ENCODE measurements at places on chromosomes 1 and 21.

GRCh38 chr1:20440785-20441200 is 45.2 kb downstream of the CAMK2N1 start:
- no peak for DNase-seq

- no peak for DNase-seq
Observed at GRCh38 chr1:55506740-55507577, 291.8 kb upstream of the USP24 start.

GRCh38 chr1:66291531-66291864 is 242.5 kb upstream of the SGIP1 start:
- DNase-seq, result no peak

- DNase-seq, result no peak
Observed at GRCh38 chr1:17155257-17155920, 36.1 kb upstream of the PADI2 start.

DNA sequence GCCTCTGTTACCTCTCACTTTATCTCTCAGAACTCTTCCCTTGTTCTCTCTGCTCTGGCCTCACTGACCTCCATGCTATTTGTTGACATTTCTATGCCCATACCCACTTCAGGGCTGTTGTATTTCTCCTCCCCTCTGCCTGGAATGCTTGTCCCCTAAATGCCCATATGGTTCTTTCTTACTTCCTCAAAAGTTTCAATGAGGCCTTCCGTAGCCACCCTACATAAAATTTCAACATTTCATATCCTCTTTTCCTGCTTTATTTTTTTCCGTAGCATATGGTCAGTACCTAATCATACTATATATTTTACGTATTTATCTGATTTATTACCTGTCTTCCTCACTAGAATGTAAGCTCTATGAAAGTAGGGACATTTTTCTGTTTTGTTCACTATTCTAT is 47.1 kb upstream of the ZYG11A start:
- DNase-seq, result no peak

GRCh38 chr1:175000697-175001187 is 995 bp downstream of the CACYBP start:
- no peak for DNase-seq

DNA sequence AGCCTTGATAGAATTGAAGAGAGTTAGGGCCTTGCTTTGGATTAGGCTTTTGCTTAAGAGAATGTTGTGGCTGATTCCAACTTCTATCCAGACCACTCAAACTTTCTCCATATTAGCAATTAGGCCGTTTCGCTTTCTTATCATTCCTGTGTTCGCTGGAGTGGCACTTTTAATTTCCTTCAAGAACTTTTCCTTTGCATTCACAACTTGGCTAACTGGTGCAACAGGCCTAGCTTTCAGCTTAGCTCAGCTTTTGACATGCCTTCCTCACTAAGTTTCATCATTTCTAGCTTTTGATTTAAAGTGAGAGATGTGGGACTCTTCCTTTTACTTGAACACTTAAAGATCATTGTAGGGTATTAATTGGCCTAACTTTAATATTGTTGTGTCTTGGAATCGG is 183.6 kb upstream of the L1TD1 start:
- DNase-seq, result no peak

GRCh38 chr1:116359060-116359830 is 13.8 kb upstream of the ATP1A1 start:
- no peak for DNase-seq

- no peak for DNase-seq
Observed at GRCh38 chr1:31549809-31550620, 26.3 kb upstream of the TINAGL1 start.

GRCh38 chr1:231162297-231162969 is 575 bp downstream of the TRIM67 start:
- DNase-seq, result no peak

GRCh38 chr1:155933591-155934096 is 569 bp downstream of the KHDC4 start:
- DNase-seq, result no peak

GRCh38 chr1:24801176-24801575 is 55.9 kb downstream of the CLIC4 start:
- DNase-seq, result no peak

DNA sequence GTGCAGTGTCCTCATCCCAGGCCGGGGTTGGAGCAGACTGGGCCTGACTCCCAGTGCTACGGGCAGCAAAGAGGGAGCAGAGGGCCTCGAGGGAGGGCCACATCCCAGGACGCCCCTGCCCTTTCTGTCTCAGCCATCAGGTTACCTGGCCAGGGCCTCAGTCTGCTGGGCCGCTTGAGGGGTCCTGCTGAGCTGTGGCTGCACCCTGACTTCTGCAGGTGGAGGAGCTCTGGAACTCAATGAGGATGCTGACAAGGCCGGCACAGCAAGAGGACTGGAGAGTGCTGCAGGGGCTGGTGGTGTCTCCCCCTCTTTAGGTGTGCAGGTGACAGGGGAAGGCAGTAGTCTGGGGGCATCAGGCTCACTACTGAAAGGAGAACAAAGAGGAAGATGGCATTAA is 3.3 kb downstream of the ZNF692 start:
- DNase-seq, result no peak

Data from DMS79 (cell line).